Daoy (cell line): ENCODE measurements at places on chromosomes 4 and X. TPM values are rescaled to one million over a fixed set of nuclear protein-coding genes. Genes with fewer than 3 reads are reported as not detected.

- no peak for DNase-seq
Measured at GRCh38 chr4:8906668-8906970, 35.0 kb upstream of the HMX1 start.

- no peak for DNase-seq
Measured at GRCh38 chr4:137532869-137533236, 559 bp upstream of the PCDH18 start.

DNA sequence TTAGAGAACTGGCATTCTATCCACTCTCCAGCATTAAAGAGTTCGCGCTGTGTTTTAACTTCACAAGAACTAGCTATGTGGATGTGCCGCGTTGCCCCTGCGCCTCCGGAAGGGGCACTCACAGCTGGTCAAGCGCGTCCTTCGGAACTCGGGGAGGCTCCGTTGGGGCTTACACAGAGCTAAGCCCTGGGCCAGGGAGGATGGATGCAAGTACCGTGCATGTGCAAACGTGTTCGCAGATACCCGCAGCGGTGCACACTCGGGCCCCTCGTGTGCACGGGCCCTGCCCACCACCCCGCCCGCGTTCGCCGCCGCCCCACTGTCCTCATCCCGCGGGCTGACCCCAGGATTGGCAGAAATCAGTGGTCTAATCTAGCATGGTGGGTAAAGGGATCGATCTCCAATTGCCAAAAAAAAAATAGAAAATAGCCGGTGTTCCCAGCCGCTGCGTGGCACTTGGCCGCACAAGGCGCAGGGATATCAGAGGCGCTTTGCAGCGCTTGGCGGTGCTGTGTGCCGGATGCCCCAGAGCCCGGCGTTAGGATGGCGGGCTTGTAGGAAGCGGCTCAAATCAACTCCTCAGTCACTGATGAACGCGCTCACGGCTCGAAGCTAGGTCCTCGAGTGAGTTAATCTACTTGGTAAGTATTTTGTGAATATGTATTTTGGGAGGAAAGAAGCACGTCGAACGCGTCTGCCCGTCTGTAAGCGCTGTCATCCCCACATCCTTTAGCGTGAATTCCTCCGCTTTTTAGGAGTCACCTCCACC is 989 bp upstream of the PCDH10 start:
- peak; percentile 63 for DNase-seq

MAGEA1 gene
- 2.7 and 3.3 TPM in 2 replicates for total RNA-seq

MMRN1 gene
- total RNA-seq = not detected in 2 replicates

GRCh38 chr4:56607926-56608325 is 73.2 kb downstream of the HOPX start:
- no peak for DNase-seq

DNA sequence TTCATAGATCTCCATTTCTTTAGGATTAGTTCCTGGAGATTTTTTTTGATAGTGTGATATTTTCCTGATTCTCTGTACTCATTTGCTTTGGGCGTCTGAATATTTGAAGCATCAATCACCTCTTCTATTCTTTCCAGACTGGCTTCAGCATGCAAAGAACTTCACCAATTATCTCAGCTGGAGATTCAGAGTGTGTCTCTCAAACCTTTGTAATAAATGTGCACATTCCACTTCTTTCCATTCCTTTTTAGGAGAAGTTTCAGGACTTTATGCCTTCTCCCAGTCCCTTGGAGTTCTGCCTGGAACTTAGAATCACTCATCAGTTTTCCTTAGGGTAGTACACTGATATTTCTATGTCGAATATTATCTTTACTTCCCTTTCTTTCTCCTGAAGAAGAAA is 334.8 kb downstream of the TEX13C start:
- no peak for DNase-seq

DCAF12L1 gene
- total RNA-seq = not detected in 2 replicates

DNA sequence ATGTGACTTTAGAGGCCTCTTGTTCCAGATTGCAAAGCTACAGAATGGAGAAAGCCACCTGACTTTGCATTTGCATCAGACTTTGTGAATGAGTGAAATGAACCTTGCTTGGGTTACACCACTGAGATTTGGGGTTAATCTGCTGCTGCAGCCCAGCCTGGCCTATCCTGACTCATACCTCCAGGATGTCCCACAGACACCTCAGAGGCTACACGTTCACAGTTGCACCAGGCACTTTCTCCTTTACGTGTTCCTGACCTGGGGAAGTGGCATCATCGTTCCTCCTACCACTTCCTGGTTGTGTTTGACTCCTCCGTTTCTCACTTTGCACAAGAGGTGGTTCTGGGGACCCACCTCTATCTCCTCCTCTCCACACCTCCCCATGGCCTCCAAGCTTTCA is 9.2 kb upstream of the SORCS2 start:
- DNase-seq = no peak
